Activated T-helper 1 cell treated with anti-CD3 and anti-CD28 coated beads, Interleukin-2, amount 50 U/mL, for 16 hours (primary cell): ENCODE measurements at places on chromosomes 12 and 14.

GRCh38 chr14:74569387-74569786, 42.6 kb downstream of the LTBP2 start:
- DNase-seq, result no peak

DNA sequence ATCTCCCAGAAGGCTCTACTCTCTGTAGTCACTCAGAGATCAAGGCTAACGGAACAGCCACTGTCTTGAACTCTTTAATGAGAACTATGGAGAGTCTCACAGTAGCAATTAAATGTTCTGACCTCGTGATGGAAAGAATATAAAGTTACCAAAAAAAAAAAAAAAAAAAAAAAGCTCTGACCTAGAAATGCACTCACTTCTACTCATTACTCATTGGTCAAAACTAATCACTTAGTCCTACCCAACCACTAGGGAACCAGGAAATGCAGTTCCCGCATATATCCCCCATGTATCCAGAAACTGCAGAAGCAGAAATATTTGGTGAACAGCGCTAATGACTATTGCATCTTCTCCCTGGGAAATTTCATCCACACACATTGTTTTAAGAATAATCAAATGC, 29.5 kb upstream of the C12orf76 start:
- DNase-seq, result no peak

GRCh38 chr14:88322504-88323085, 474 bp downstream of the KCNK10 start:
- DNase-seq, result no peak

GRCh38 chr14:102655137-102655536, 62.7 kb downstream of the RCOR1 start:
- DNase-seq, result no peak

- no peak for DNase-seq
Observed at GRCh38 chr12:11904124-11904523, 166.6 kb upstream of the BCL2L14 start.

DNA sequence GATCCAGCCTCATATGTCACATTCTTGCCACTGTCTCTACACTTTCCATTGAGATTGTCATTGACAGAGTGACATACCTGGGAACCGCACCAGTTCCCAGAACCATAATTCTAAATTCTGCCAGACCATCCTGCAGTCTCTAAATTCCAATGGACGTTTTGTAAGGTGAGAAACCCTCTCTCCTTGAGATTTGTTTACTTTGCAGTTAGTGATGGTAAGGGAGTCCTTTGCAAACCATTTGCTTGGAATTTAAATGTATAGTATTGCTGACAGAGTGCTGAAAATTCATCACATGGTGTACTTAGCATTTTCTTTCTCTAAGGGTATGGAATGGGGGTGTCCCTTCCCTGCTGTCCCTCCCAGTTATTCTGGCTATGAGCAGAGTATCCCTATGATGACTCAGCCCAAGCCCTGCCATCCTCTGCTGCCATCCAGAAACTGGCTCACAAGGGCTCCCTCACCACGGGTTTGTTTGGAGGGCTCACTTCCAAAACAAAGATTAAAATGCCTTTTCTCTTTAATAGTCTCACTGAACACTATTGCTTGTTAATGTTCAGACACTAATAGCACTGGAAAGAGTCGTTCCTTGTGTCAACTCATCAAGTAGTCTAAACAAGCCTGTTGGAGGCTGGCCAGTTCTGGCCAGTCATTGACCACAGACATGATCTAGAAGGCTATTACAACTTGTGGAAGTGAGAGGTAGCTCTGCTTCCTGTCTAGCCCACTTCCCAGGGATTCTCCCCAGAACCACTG, 129.0 kb upstream of the HMGA2 start:
- no peak for DNase-seq

DNA sequence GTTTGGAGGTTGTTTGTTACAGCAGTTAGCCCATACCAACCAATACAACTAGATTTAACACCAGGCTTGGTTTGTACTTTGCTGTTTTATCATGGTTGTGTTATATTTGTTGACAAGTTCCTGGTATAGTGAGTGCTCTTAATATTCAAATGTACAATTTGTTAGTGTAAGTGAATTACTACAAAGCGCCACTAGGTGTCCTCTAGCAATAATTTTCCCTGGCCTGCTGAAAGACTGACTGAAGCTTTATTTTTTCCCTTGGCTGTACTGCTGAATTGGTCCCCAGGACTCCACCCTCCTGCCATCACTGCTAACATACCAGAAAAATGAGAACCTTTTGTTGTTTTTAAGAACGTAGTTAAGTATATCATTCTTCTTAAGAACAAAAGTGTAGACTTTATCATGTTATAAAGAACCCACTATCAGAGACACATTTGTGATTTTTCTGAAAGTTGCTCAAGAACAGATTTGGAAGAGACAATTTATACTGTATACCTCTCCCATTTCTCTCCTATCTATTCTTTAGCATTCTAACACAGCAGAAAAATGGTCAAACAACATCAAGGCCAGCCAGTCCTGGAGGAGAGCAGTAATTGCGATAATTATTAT, 75.3 kb upstream of the FAR2 start:
- DNase-seq, result no peak

DNA sequence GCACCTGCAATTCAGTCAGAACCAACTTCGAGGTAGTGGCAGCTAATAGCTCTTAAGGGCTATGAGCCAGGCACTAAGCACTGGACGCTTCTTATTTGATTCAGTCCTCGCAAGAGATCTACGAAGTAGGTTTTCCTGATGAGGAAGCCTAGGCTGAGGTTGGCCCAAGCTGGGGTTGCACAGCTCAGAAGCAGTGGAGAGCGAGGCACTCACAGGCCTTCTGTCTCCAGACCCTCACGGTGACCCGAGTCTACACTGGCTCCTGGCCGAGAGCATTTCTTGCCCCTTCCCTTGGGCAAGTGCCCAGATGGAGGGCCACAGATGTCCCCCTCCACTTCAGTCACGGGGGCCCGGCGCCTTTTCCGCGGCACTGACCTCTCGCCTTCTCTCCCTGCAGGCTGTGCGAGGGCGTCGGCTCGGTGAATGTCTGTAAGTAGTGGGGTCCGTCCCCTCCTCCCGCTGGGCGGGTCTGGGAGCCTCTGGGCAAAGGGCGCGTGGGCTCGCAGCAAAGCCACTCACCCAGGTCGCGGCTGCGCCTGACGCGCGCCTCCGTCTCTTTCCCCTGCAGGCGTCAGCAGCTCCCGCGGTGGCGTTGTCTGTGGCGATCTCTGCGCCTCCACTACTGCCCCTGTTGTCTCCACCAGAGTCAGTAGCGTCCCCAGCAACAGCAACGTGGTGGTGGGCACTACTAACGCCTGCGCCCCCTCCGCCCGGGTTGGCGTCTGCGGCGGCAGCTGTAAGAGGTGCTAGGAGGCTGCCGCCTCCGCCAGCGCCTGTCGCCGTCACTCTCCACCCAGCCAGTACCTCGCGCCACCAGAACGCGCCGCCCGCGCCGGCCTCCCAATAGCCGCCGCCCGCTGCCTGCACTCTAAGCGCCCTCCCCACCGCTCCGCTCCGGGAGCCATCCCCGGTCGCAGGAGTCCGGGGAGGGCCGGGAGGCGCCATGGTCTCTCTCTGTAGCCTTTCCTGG, 13.1 kb downstream of the KRT83 start:
- no peak for DNase-seq

GRCh38 chr12:75548879-75549278, 37.5 kb upstream of the KRR1 start:
- no peak for DNase-seq

DNA sequence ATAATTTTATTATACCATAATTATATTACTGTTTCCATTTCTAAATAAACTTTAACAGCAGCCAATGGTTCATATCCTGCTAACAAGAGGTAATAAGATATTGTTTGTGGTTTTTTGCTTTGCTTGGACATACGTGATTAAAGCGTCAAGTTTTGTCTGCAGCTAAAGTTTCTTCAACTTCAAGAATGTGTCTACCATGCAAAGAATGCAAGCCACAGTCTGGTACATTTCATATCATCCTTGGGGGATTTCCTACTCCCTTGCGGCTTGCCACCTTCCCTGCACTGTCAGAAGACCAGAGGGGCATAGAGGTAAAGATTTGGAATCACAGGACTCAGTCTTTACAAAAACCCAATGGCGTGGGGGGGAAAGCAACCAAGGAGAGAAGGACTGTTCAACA, 125.2 kb downstream of the MED13L start:
- no peak for DNase-seq

DNA sequence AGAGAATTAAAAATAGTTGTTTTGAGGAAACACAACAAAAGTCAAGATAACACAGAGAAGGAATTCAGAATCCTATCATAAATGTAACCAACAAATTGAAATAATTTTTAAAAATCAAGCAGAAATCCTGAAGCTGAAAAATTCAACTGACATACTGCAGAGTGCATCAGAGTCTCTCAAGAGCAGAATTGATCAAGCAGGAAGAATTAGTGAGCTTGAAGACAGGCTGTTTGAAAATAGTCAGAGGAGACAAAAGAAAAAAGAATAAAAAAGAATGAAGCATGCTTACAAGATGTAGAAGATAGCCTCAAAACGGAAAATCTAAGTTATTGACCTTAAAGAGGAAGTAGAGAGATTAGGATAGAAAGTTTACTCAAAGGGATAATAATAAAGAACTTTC, 65.8 kb upstream of the PPP2R5C start:
- DNase-seq, result no peak

- no peak for DNase-seq
Observed at GRCh38 chr12:49973361-49973830, 649 bp downstream of the AQP6 start.

GRCh38 chr12:42343721-42344120, 17.8 kb downstream of the PPHLN1 start:
- no peak for DNase-seq

DNA sequence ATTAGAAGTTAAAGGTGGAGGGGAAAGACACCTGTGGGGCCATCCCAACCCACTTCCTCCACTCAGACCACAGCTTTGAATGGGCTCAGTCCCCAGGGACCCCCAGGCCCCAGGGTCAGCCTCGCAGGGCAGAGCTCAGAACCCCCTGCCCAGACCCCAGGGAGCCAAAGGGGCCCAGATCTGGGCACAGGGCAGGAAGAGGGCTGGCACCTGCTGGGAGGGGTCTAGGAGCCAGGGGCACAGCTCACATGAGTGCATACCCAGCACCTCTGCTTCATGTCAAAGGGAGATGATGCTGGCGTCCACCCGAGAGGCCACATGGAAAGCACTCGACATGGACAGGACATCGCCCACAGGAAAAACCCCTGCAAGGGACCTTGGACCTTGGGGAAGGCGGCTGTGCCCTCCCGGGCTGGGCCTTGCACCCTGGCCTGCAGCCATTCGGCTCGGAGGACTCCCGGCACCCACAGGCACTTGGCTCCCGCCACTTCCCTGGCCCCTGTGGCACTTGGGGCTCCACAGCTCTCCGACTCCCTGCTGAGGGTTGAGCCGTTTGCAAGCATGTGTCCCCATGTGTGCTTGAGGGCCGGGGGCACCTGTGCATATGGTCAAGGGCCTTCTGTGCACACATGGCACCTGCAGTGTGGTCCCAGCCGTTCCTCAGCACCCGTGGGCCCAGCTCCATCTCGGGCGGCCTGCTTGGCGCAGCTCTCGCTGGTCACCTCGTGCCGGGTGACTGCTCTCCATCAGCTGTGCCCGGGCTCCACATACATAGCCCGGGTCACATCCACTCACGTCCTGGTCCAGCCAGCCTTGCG, 7.8 kb upstream of the AMN start:
- DNase-seq, result no peak

DNA sequence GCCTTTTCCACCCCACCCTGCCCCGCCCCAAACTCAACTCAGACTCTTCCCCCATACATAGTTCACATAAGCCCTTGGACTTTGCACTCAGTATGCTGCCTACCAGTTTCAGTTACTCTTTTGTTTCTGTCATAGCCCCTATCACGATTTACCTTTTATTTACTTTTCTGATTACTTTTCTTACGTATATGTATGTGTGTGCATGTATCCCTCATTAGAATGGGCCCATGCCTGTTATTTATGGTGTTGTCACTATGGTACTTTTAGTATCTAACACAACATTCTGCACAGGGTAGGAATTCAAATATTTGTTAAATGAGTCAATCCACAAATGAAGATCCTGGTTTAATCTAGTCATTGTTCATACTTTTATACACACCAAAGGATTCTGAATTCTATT, 16.5 kb upstream of the LUM start:
- no peak for DNase-seq

DNA sequence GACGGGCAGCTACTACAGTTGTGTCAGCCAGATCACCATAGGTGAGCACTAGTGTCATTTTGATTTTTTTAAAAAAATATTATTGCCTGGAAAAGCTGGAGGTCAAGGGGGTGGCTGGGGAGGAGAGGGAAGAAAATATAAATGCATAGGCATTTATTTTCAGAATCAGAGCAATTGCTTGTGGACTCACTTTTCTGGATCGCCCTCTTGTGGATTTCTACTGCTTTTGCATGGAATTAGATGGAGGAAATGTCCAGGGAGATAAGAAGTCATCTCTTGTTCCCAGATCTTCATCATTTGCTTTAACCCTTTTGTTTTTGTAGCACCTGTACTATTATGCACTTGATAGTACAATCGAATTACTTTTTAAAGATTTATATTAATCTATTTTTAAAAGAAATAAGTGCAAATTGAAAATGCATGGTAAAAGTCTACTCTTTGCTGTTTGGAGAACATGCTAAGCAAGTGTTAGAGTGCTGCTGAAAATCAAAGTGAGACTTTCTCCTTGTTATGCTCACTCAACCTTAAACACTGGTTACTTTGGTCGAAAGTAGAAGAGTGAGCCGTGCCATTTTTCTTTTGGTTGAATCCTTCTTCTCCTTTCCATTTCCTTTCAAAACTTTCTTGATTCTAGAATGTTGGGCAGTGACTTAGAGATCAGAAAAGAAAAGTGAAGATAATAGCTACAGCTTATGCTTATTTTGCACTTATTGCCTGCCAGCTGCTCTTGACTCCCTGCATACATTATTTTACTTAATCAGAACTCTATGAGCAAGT, 60.6 kb upstream of the ANO4 start:
- DNase-seq, result no peak

DNA sequence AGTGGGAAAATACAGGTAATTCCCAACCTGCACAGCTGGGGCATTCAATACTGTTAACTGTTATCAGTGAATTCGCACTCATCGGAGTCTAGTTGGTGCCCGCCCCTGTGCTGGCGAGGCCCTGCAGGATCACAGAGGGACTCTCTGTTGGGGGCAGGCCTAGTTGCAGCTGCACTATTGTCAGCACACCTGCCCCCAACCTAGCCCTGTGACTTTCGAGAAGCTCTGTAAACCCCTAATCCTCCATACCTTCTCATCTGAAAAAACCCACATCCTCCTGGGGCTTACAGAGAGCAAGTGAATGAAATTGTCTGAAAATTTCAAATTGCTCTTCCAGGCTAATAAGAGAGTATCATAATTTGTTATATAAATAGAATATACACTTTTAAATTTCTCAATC, 132.2 kb upstream of the NUDT4 start:
- no peak for DNase-seq

- no peak for DNase-seq
Observed at GRCh38 chr12:113347107-113347506, 11.3 kb upstream of the PLBD2 start.

- no peak for DNase-seq
Observed at GRCh38 chr12:120061575-120062214, 54.9 kb downstream of the RAB35 start.
